ENCODE measurements at places on chromosomes 5 and 9.

DNA sequence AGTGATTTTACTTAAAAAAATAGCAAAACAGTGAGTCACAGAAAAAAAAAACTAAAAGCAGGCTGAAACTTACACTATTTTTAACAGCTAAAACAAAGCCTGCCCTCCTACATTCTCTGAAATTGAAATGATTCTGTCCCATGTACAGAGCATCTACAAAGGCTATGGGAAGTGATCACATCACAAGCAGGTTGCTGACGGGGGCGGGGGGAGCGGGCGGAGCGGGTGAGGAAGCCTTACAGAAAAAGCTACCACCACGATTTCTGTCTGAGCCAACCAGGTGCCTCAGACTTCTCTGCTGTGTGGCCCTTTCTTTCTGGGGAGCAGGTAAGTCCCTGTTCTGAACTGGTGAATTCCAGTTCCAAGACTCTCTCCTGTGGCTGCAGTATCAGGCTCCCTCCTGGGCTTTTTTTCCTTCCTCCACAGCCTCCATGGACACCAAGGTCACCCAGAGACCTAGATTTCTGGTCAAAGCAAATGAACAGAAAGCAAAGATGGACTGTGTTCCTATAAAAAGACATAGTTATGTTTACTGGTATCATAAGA lies 104.9 kb downstream of the ANKRD18B start:
- DNase-seq: no peak

DNA sequence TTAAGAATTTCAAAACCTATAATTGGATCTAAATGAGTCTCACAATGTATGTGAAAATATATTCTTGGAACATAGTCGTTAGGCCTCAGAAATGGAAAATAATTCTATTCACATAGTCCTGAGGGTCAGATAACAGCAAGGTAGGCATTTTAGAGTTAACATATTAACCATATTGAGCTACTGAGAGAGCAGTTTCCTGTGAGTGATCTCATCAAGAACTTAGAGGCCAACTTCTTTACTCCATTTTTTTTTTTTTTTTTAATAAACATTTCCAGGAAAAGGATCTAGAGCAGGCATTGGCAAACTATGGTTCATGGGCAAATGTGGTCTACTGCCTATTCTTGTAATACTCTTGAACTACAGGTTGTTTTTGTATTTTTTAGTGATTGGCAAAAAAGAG lies 26.6 kb downstream of the RAB24 start:
- DNase-seq: no peak

- no peak for DNase-seq
These were observed 30.8 kb downstream of the ARHGAP26 start for GRCh38 chr5:142800776-142801494.

- DNase-seq: no peak
These were observed 81.6 kb upstream of the MRPS30 start for GRCh38 chr5:44727100-44727499.

DNA sequence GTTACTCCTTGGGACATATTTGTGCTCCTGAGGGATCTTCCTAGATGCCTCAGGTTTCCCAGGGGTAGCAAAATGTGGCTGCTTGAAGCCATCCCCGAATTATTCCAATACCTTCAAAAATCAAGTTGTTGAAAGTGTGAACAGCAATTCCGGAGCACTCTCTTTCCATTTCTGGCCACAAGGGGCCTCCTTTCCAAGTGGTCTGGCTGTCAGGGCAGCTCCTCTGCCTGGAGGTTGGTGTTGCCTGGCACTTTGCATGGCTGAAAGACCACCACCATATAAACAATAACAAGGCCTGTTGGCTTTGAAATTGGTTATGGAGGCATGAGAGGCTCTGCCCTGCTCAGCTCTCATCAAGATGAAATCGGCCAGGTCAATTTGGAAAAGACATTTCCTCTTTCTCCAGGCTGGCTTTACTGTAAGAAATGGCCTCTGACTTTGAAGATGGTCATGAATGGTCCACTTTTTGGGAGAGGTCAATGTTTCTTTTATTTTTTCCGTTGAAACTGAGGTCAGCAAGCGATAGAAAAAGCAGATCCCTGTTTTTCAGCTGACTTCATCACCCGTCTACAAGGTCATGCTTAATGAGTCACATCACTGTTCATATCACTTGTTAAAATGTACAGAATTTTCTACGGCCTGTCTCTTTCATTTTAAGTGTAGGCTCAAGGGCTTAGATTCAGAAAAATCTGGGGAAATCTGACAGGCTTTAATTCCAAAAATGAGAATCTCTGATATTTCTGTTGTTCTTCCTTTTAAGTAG lies 481.1 kb upstream of the ZNF608 start:
- DNase-seq: no peak

GRCh38 chr5:179732918-179733771 lies 523 bp downstream of the MAML1 start:
- no peak for DNase-seq

DNA sequence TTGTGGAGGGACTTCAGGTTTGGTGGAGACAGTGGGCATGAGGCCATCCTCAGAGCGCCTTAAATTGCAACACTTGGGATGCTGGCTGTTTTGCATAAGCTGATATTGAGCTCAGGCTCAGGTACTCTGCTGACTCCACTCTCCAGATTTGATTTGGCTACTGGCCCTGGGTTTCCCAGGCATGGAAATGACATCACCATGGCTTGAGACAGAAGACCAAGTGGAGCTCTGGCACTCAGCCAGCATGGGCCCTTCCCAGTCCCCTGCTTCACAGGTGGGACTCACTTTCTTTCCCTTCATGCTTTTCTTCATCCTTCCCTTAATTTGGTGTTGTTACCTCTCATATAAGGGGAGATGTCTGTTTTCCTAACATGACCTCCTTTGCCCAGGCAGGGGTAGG lies 72.0 kb upstream of the IL12B start:
- DNase-seq: no peak

DNA sequence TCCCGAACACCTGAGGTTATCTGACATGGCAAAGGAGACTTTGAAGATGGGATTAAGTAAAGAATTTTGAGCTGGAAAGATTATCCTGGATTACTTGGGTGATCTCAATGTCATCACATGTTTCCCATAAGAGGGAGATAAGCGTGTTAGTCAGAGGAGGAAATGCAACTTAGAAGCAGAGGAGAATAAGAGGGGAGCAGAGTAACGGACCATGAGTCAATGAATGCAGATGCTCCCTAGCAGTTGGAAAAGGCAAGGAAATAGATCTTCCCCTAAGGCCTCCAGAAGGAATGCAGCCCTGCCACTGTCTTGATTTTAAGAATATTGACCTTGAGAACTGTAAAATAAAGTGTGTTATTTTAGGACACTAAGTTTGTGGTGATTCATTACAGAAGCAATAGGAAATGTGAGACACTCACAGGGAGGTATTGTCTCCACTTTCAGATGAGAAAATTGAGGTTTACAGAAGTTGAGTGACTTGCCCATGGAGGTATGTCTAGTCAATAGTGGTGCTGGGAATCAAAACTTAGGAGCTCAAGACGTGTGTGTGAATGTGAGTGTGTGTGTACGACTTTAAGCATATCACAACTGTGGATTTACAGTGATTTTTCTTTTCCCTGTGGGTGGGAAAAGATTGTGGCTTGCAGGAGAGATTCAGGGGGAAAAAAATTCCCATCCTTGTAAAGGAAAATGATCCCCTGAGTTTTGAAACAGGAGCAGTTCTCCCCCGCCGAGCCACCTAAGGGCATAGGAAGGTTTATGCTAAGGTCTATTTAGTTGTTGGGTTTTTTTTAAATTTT lies 125.3 kb downstream of the TRIM32 start:
- no peak for DNase-seq

DNA sequence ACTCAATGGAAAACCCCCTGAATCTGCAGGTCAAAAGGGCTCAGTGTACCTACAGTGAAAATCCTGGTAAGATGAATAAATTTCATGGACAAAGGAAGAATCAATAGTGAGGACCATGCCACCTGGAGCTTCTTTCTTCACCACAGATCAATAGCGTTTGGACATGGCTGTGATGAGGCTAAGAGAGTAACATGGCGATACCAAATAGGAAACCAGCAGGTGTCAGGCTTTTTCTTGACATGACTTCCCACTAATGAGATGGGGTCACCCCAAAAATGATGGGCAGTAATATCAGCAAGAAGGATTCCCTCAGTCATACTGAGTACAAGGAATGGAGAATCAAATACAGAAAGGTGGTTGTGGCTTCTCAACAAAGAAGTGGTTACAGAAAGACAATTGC lies 208.5 kb upstream of the PLPPR1 start:
- DNase-seq: no peak

GRCh38 chr9:3359048-3359692 lies 166.6 kb downstream of the RFX3 start:
- no peak for DNase-seq

- no peak for DNase-seq
These were observed 313.3 kb upstream of the PRR16 start for GRCh38 chr5:120150770-120151169.

GRCh38 chr5:41891066-41891707 lies 13.0 kb upstream of the RIMOC1 start:
- no peak for DNase-seq

DNA sequence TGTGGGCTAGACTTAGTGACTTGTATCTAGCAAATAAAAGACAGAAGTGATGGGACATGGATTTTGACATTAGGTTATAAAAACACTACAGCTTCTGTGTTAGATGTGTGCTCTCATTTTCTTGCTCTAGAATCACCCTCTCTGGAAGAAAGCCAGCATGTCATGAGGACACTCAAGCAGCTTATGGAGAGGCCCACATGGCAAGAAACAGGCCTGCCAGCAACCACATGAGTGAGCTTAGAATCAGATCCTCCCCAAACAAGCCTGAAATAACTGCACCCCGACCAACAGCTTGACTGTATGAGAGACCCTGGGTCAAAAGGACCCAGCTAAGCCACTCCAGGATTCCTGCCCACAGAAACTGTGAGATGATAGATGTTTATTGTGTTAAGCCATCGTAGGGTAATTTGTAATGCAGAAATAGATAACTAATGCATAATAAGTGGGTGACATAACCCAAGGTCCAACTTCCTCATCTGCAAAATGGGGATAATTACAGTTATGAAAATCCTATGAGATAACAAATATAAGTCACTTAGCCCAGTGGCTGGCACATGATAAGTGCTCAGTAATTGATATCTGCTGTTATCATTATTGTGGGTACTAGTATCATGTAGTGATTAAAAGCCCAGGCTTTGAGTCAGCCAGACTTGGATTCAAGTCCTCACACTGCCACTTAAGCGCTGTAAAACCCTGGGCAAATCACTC lies 86.5 kb downstream of the KLHL3 start:
- no peak for DNase-seq

DNA sequence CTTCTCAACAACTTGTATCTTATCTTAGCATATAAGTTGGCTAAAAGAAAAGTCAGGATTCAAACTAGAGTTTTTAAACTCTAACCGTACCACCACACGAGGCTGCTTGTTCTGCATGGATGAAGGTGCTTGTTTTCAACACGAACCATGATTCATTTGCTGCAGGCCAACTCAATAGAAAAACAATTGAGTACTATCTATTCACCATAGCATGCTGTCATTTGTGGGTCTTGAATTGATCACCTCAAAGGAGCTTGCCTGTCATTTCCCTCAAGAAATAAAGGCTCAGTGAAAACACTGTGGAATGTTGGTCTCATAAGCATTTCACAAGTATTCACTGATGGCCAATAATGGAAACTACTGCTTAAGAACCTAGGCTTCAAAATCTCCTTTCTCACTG lies 21.0 kb upstream of the GRIA1 start:
- no peak for DNase-seq

- DNase-seq: no peak
These were observed 101.5 kb downstream of the OXCT1 start for GRCh38 chr5:41768692-41769091.

GRCh38 chr9:6551136-6551535 lies 94.4 kb downstream of the GLDC start:
- no peak for DNase-seq

GRCh38 chr5:78591972-78592700 lies 56.4 kb downstream of the LHFPL2 start:
- DNase-seq: no peak

- DNase-seq: no peak
These were observed 34.7 kb downstream of the CSNK1G3 start for GRCh38 chr5:123546657-123547056.

All from activated T-helper 1 cell treated with anti-CD3 and anti-CD28 coated beads, Interleukin-2, amount 50 U/mL, for 16 hours (primary cell).